ENCODE measurements at places on chromosomes 1 and 21.

GRCh38 chr1:90722874-90723589 is 5.9 kb upstream of the BARHL2 start:
- no peak for DNase-seq

DNA sequence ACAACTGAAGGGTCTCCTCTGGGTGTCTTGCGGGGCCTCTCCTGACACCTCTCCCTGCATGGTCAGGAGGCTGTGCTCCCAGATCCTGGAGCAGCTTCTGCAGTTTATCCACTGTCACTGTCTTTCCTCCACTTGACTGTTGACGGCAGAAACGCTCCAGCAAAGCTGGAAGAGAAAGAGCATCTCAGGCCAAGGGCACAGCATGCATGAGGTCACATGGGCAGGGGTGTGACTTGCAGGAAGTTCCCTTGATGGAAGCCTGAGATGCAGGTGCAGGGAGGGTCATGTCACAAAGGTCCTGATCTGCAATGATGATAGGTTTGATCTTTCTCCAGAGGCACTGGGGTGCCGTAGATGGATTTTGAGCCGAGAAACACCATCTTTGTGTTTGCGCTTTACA is 23.3 kb downstream of the SLC44A3 start:
- no peak for DNase-seq

DNA sequence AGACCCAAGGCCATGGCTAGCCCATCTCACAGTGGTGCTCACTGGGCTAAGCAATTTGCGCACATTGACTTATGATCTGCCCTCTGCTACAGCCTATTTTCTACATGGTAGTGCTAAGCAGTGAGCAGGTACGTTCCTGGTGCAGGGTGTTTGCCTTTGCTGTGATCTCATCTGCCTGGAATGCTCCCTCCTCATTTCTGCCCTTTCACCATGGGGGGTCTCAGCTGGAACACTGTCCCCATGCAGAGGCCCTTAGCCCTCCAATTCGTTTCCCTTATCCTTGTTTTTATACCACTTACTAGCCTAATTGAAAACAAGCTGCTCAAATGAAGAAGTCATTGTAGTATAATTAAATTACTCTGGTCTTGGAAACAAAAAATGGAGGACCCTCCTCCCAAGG is 2.0 kb upstream of the B3GALT5 start:
- no peak for DNase-seq

DNA sequence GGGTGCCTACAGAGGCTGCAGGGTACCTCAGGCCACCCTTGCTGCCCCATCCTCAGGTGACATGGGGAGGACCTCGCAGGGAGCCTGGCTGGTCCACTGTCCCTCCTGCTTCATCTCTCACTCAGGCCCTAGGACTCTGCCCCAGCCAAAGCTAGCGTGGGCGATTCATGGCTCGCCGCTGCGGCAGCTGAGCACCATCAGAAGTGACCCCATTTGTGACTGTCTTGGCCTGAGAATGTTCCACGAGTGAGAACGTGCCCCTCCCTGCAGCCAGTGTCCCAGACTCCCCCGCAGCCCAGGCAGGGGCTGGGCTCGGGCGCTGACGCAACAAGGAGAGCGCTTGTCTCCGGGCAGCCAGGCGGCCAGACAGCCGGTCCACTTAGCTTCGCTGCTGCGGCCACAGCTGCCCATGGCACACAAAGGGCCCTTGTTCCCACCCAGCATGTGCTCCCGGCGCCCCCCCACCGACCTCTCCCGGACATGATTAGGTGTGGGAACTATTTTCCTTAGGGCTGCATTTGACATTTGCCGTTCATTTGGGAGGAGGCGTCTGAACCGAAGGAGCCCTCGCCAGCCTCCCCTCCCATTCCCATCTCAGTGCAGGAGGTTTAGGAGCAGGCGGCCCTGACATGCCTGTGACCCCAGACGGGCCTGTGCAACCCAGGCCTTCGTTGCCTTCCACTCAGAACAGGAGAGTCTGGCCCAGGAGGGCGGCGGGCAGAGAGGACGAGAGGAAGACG is 19.3 kb upstream of the POFUT2 start:
- DNase-seq: peak; percentile 93

GRCh38 chr1:176692431-176692830 is 229.5 kb downstream of the PAPPA2 start:
- no peak for DNase-seq

DNA sequence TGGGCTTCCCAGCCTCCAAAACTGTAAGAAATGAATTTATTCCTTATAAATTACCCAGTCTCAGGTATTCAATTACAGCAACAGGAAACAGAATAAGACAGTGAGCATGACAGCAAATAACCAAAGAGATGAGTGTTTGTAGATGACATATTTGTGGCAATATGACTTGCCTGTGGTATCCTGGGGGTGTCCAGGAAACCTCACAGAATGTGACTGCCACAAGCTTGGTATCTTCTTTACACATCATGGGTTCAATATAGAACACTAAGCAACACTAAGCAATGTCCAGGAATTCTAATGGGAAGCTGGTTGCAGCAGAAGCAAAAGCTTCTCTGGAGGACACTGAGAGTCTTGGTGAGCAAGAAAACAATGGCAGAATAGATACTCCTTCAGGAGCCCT is 236.4 kb upstream of the BEND5 start:
- DNase-seq: no peak

DNA sequence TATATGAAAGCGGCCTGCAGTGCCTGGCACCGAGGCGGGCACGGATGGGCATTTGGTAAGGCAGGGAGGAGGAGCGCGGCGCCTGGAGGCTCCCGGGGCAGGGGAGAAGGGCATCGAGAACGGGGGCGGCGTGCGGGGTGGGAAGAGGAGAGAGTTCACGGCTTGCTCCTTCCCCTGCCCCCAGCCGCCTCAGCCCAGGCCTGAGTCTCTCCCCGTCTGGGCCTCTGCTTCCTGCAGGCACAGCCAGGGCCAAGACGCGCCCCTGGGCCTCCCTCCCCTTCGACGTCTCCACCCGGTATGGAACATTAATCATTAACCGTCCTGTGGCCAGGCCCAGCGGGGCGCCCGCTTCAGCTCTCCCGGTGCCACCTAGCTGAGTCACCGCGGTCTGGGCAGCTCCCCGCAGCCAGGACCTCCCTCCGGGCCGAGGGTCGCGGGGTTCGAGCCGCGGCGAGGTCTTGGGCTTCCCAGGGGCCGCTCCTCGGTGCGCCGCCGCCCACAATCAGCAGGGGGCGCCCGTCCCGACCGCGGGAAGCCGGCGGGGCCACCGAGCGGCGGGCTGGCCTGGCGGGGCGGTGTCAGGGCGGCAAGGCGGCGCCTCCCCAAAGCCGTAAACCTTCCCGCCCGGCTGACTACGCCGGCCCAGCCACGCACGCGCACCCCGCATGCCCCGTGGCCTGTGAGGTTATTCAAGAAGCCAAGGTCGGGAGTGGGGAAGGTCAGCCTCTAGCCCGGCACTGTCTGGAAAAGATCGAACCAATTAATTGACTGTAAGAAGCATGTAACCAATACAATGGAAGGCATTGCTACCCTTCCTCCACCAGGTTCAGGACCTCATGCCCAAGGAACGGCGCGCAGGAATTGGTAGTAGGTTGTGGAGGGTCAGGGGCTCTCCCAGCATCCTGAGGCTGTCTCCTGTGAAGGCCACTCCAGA is 23.4 kb upstream of the RD3 start:
- peak; percentile 29 for DNase-seq
